ENCODE measurements at places on chromosomes 6 and 20.

DNA sequence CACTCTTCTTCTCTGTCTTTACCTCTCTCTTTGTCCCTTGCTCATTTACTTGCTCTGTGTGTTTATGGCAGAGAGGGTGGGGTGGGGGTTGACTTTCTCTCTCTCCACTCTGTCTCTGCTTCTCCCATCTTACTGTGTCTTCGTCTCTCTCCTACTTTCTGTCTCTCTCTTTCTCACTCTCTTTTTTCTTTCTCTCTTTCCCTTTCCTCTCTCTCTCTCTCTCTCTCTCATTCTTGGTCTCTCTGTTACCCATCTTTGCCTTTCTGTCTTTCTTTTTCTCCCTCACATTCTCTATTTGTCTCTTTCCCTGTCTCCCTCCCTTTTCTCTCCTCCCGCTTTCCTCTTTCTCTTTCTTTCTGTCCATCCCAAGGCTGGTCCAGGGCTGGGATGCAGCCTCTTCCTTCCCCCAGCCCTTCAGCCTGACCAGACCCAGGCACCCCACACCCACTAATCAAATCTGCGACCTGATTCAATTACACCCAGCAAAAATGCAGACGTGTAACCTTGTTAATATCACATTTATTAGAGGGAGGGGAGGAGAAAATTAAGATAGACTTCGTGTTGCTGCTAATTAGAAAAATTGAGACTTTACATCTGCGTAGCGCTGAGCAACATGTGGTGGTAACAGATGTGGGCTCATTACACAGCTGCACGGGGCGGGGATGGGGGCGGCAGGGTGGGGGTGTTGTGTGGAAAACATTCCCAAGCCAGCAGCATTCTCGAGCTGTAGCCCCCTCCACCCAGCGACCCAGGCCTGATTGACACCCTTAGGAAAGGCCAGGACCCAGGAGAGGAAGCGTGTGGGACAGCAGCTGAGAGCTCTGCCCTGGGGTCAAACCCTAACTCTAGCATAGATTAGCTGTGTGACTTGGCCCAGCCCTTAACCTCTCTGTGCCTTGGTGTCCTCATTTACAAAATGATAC, 124.9 kb upstream of the MAFB start:
- DNase-seq = no peak

GRCh38 chr6:36633915-36634314, 39.8 kb downstream of the SRSF3 start:
- no peak for DNase-seq

DNA sequence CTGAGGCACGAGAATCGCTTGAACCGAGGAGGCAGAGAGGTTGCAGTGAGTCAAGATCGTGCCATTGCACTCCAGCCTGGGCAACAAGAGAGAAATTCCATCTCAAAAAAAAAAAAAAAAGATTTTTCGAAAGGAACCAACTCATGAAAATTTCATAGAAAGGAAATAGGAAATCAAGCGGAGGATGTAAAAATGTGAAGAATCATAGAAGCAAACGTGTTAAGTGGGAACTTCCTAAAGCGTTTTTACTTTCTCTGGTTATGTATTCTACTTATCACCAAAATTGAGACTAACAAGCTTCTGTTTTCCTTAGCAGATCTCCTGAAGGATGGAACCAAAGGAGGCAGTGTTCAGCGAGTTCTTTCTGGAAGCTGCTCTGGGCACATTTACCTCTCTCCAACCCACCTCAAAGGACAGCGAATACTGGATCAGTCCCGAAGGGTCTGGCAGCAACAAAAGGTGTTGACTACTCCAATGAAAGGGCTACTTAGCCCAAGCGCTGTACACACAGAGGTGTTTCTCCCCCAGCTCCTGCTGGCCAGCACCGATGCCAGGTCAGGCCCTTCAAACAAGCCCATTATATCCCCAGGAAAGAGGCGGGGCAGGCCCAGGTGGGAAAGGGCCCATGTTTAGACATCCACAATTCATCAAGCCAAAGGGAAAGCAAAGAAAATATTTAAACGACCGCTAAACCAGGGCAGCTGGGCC, 327.5 kb upstream of the JARID2 start:
- DNase-seq = no peak

DNA sequence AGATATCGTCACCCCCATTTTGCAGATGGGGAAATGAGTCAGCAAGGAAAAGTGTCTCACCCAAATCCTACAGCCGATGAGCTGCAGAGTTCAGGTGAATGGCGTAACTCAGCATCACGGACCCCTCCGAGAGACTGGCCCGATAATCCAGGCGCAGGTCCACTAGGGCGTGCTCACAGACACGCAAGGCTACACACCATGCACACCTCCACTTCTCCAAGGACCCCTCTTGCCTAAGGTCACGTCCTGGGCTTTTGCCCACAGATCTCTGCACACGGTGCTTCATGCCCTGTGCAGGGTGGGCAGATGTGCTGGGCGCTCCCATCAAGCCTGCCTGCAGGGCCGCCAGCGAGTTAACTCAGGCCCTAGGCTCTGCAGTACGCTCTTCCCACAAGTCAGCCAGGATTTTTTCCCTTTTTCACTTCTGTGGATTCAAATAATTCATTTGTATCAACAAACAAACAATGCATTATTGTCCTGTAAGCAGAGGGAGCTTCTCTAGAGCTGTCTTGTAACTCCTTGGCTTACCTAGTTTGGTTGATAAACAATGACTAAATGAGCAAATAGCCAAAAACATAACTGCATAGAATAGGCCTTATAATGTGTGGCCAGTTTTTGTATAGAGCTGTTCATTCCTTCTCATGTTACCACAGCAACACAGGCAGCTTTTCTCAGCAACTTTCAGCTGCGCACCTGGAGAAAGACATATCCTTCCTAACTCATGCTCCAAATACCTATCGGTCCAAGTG, 139.1 kb downstream of the AGPAT4 start:
- DNase-seq = no peak

- no peak for DNase-seq
Measured at GRCh38 chr6:129112591-129112990, 229.7 kb downstream of the LAMA2 start.

- DNase-seq = no peak
Measured at GRCh38 chr6:54609981-54610380, 236.6 kb upstream of the FAM83B start.

- DNase-seq = no peak
Measured at GRCh38 chr20:57429580-57430200, 38.5 kb downstream of the RBM38 start.

- DNase-seq = no peak
Measured at GRCh38 chr6:3575701-3576100, 118.9 kb upstream of the SLC22A23 start.

DNA sequence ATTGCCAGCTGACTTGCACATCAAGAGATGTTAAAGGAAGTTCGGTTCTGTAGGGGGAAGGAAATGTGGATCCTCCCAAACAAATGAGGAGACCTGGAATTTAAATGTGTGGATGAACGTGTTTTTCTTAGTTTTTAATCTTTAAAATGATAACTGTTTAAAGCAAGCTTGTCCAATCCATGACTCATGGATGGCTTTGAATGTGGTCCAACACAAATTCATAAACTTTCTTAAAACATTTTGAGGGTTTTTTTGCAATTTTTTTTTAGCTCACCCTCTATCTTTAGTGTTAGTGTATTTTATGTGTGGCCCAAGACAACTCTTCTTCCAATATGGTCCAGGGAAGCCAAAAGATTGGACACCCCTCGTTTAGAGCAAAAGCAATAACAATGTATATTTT, 12.6 kb downstream of the TUBB2B start:
- no peak for DNase-seq
